Nasal cavity respiratory epithelium epithelial cell of viscerocranial mucosa (primary cell): ENCODE measurements at places on chromosomes 6 and 20. TPM values are rescaled to one million over a fixed set of nuclear protein-coding genes. Genes with fewer than 3 reads are reported as not detected.

The SAMD3 gene
- total RNA-seq, result not detected in 2 replicates

The MEA1 gene
- total RNA-seq, result 34.1 and 52.6 TPM in 2 replicates

The VSTM2L gene
- 1.4 and 7.4 TPM in 2 replicates for total RNA-seq

The RAB44 gene
- total RNA-seq, result under 0.01 and 0.07 TPM in 2 replicates

The CCM2L gene
- not detected in 2 replicates for total RNA-seq

The SAMD5 gene
- total RNA-seq, result 1.4 TPM in 2 replicates

The SNX9 gene
- 24.9 and 34.8 TPM in 2 replicates for total RNA-seq

The LY6G6D gene
- total RNA-seq, result not detected in 2 replicates

The HLA-DOA gene
- total RNA-seq, result 0.07 TPM in 1 of 2 replicates, not detected in the other

The FERMT1 gene
- 53.0 and 80.4 TPM in 2 replicates for total RNA-seq

The ADAM33 gene
- not detected in 2 replicates for total RNA-seq

The SEMG1 gene
- not detected in 2 replicates for total RNA-seq

The NKX2-2 gene
- not detected in 2 replicates for total RNA-seq

The GTF3C6 gene
- 32.0 and 45.8 TPM in 2 replicates for total RNA-seq

The MEP1A gene
- 0.07 TPM in 1 of 2 replicates, not detected in the other for total RNA-seq

The PBOV1 gene
- not detected in 2 replicates for total RNA-seq

The PCSK2 gene
- total RNA-seq, result not detected in 2 replicates

The FAXC gene
- total RNA-seq, result 1.0 and 7.5 TPM in 2 replicates

The SAPCD1 gene
- total RNA-seq, result 0.57 TPM in 1 of 2 replicates, not detected in the other

The ULBP1 gene
- 2.7 and 9.6 TPM in 2 replicates for total RNA-seq

The WFDC10B gene
- total RNA-seq, result not detected in 2 replicates

The SMOC2 gene
- 0.14 TPM in 1 of 2 replicates, not detected in the other for total RNA-seq

The RNF182 gene
- total RNA-seq, result under 0.01 and 0.07 TPM in 2 replicates
